Activated CD4-positive, alpha-beta T cell treated with anti-CD3 and anti-CD28 coated beads, Interleukin-2, amount 50 U/mL, for 1 hour (primary cell): ENCODE measurements at places on chromosomes 6 and 20.

GRCh38 chr6:27894839-27895762 lies 17.1 kb downstream of the OR2B2 start:
- DNase-seq: peak; percentile 49

DNA sequence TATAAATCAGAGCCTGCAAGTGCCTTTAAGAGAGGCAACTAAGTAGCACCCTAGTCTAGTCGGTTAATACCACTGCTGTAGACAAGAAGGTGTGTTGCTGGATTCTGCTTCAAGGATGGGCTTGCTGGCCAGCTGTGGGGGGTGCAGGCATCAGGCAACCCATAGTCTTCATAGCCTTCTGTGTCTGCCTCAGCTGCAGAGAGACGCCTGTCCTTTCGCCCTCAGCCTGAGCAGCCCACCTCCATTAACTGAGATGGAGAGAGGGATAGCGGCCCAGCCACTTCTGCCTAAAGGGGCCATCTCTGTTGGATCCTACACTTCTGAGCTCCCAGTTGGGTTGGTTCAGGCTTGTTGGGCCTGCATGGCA lies 123.7 kb upstream of the MLIP start:
- no peak for DNase-seq

- no peak for DNase-seq
Measured at GRCh38 chr20:14724036-14724435, 386.6 kb upstream of the FLRT3 start.

- DNase-seq: no peak
Measured at GRCh38 chr6:112486454-112486853, 139.3 kb downstream of the RFPL4B start.

- DNase-seq: no peak
Measured at GRCh38 chr20:44717986-44718385, 2.8 kb downstream of the CCN5 start.

DNA sequence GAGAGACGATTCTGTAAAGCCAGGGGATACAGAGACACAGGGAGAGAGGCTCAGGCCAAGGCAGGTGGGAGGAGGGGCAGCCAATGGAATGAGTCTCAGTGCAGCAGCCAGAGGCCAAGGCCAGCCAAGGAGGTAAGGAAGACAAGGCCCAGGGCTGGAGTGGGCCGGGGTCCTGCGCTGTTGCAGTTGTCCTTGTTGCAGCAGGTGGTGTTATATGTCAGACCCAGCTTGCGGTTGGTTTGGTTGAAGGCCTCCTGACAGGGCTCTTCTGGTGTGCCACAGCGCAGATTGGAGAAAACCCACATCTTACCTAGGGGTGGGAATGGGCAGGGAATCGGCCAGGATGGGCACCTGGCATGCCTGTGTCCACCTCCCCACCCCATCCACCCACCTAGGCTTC lies 2.5 kb downstream of the LY6G6C start:
- no peak for DNase-seq
